Stimulated activated CD4-positive, alpha-beta T cell treated with anti-CD3 and anti-CD28 coated beads, TNF-alpha, amount 100 ng/mL, for 4 hours (primary cell): ENCODE measurements at places on chromosomes 1 and 21.
A peak's percentile ranks its signal among the peaks of the same experiment; 100 is the strongest.

GRCh38 chr1:218444588-218444987, 99.5 kb downstream of the TGFB2 start:
- DNase-seq, result no peak

GRCh38 chr1:70090875-70091274, 114.5 kb downstream of the LRRC40 start:
- no peak for DNase-seq

DNA sequence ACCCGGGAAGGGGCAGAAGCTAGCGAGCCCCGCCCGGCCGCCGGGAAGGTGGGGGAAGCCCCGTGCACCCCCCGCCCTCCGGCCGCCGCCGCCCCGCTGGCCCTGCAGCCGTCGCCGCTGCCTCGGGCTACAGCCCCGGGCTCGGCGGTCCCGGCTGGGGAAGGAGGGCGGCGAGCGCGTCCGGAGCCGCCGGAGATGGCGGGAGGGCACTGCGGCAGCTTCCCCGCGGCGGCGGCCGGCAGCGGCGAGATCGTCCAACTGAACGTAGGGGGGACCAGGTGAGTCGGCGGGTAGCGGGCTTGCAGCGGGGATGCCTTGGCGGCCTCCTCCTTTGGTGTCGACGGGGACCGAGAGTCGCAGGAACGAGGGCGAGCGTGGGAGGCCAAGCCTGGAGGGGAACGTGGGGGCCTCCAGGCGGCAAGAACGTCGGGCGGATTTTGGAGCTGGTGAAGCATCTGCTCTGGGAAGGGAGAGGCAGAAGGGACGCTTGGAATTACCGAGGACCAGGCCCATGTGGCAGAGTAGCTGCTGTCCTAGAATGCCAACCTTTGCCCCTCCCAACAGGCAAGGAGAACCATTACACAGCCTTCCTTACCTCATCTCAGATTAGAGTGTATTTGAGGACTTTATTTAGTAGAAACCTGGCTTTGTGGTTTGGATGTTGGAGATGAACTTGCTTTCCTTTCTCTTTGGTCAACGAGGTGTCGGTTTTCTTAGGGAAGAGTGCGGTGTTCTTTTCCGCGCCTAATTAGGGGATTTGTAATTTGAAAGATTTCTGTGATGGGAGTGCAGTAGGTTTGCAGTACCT, 591 bp downstream of the KCTD3 start:
- DNase-seq, result peak; percentile 14

- no peak for DNase-seq
Observed at GRCh38 chr1:204967451-204967850, 75.6 kb upstream of the CNTN2 start.

DNA sequence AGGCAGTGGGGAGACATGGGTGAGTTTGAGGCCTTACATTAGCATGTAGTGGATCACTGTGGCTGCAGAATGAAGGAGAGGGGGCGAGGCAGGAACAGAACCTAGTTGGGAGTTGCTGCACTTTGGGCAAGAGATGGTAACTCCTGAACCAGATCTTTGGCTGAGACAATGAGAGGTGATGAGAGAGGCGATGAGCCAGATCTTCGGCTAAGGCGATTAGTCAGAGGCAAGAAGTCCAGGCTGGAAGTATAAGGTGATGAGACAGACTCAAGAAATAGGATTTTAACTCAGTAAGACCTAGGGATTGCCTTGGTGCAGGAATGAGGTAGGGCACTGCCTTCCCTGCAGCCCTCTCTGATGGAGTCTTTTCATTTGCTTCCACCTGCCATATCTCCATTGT, 9.1 kb upstream of the ARTN start:
- DNase-seq, result no peak

- DNase-seq, result no peak
Observed at GRCh38 chr1:206757524-206758266, 12.9 kb upstream of the IL19 start.

GRCh38 chr21:34865400-34866241, 183.5 kb downstream of the RUNX1 start:
- DNase-seq, result no peak

DNA sequence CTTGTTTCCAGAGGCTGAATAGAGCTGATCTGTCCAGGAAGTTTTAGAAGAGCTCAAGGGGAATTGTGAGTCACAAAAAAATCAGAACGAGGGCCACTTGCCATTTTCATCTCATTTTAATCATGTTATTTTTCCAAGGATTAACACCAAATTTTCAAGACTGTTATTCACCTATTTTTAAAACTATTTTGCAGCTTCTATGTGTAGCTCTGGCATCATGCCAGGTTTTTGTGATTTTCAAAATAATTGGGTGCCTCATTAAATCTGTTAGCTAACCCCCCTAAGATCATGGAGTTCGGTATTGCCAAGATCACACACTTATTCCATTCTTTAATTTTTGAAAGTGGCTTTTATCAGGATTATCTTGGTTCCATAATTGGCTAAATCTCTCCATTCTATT, 90.9 kb downstream of the RGS7 start:
- DNase-seq, result no peak

DNA sequence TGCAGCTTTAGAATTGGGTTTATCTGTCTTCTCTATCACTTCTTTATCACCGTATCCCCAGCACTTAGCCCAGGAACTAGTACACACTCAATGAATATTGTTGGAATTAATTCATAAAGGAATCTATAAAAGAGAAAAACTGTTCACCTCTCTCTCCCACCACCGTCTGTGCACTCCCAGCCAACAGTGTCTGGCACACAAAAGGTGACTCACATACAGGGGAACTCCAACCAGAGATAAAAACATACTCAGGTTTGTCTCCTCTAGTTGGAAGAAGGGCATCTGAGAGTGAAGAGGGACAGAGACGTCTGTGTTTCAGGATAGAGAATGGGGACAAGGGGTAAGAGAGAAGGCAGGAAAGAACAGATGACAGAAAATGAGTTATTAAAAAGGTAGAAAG, 10.0 kb downstream of the ITLN1 start:
- no peak for DNase-seq
